Glutamatergic neuron (in vitro differentiated cells): ENCODE measurements at places on chromosomes 13 and 19. TPM values are rescaled to one million over a fixed set of nuclear protein-coding genes. Genes with fewer than 3 reads are reported as not detected.

- DNase-seq: no peak
Measured at GRCh38 chr19:33248954-33249613, 23.4 kb upstream of the SLC7A10 start.

- no peak for DNase-seq
Measured at GRCh38 chr19:23509686-23510450, 114.6 kb upstream of the ZNF91 start.

- DNase-seq: no peak
Measured at GRCh38 chr13:76725211-76725610, 161.0 kb downstream of the KCTD12 start.

DNA sequence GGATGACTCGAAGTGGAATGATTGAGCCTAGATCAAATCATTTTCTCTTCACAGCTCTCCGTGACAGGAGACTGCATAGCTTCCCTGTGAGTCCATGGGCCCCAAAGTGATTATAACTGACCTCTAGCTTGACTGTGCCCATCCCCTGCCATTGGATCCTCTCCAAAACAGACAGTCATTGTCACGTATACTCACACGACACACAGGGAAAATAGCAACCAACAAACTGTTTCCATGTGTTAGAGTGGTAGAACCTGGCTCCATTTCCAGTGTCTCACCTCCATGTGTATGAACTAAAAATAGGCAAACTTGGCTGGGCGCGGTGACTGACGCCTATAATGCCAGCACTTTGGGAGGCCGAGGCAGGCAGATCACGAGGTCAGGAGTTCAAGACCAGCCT lies 48.8 kb upstream of the NPAS1 start:
- no peak for DNase-seq

GRCh38 chr13:92775658-92776057 lies 450.9 kb upstream of the GPC6 start:
- no peak for DNase-seq

DNA sequence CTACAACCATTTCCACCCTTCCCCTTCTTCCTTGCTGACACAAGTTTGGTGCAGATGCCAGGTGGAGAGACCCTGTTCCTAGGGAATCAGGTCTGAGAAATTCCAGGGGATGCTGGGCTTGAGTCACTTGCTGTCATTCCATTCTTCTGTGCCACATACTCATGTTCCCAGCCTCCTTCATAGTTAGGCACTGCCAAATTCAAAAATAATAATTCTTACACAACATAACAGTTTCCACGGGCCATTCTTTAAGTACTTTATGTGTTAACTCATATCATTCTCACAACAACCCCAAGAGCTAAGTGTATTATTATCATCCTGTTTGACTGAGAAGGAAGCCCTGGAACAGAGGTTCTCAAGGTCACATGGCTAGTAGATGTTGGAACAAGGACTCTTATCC lies 27.1 kb upstream of the POMP start:
- DNase-seq: no peak

DNA sequence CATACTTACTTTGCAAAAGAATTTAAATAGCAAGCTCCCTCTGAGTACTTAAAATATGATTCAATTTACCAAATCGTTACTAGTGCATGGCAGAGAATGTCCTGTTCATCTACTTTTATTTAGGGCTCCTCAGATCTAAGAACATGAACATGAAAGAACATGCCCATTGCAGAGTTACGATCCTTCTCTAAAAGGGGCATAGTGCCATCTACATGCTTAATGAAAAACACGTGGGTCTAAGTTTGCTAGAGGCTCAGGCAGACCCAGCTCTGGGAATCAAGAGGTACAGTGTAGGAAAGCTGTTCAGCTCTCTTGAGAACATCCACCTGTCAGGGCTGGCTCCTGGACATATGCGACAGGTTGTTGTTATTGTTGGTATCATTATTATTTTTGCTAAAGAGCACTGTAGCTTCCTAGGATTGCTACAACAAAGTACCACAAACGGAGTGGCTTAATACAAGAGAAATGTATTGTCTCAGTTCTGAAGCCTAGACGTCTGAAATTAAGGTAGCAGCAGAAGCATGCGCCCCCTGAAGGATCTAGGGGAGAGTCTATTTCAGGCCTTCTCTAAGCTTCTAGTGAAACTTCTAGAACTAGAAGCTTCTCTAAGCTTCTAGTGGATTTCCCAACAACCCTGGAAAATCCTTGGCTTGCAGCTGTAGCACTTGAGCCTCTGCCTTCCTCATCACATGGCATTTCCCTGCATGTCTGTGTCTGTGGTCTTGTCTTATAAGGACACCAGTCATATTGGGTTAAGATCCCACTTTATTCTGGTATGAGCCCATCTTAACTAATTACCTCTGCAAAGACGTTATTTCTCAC lies 133.9 kb downstream of the DCT start:
- DNase-seq: no peak

- DNase-seq: peak; percentile 91
Measured at GRCh38 chr19:2474232-2475017, 1.5 kb upstream of the GADD45B start.

ZNF497 gene
- total RNA-seq: 3.5 TPM

DNAAF3 gene
- total RNA-seq: 2.4 TPM
